ENCODE measurements at places on chromosomes 1 and 21. TPM values are rescaled to one million over a fixed set of nuclear protein-coding genes. Genes with fewer than 3 reads are reported as not detected.

DNA sequence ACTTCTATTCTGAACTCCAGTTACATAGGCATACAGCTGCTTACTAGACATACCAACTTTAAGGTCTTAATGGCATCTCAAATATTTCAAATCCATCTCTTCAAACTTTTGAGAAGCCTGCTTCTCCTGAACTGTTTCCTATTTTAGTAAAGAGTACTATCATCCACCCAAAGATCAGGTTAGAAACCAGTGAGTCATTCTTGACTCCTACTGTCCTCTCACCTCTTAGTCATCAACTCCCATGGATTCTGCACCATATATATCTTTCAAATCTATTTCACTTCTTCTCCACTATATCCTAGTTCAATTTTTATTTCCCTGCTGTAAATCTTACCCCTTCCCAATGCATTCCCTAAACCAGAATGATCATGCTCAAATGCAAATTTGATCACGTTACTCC, 18.1 kb upstream of the BEND5 start:
- no peaks in the 10 kb centered on the region for H3K36me3 ChIP-seq
- no peak overlapping the region for H3K27ac ChIP-seq
- H3K4me3 ChIP-seq, result no peak overlapping the region
- H3K27me3 ChIP-seq, result no peaks in the 10 kb centered on the region

- no peak for DNase-seq
- no peak overlapping the region for H3K27ac ChIP-seq
- H3K4me1 ChIP-seq, result no peaks in the 10 kb centered on the region
- H3K4me3 ChIP-seq, result no peak overlapping the region
- H3K36me3 ChIP-seq, result no peaks in the 10 kb centered on the region
- no peaks in the 10 kb centered on the region for H3K27me3 ChIP-seq
These were observed 41.9 kb downstream of the CHML start for GRCh38 chr1:241598249-241598648.

- no peaks in the 10 kb centered on the region for H3K36me3 ChIP-seq
- no peak overlapping the region for H3K27ac ChIP-seq
- H3K27me3 ChIP-seq, result no peaks in the 10 kb centered on the region
- no peaks in the 10 kb centered on the region for H3K4me1 ChIP-seq
These were observed 1.3 kb upstream of the IL19 start for GRCh38 chr1:206769304-206769731.

- H3K27me3 ChIP-seq, result peaks cover 10% of the 10 kb centered on the region
- H3K4me1 ChIP-seq, result peaks cover 10% of the 10 kb centered on the region
- no peak for DNase-seq
- H3K36me3 ChIP-seq, result no peaks in the 10 kb centered on the region
- H3K27ac ChIP-seq, result no peak overlapping the region
- no peak overlapping the region for H3K4me3 ChIP-seq
These were observed 4.4 kb downstream of the HPCA start for GRCh38 chr1:32890516-32891240.

- H3K27me3 ChIP-seq, result no peaks in the 10 kb centered on the region
- DNase-seq, result no peak
- H3K4me1 ChIP-seq, result no peaks in the 10 kb centered on the region
- no peak overlapping the region for H3K4me3 ChIP-seq
These were observed 4.6 kb downstream of the CHD1L start for GRCh38 chr1:147246910-147247655.

DNA sequence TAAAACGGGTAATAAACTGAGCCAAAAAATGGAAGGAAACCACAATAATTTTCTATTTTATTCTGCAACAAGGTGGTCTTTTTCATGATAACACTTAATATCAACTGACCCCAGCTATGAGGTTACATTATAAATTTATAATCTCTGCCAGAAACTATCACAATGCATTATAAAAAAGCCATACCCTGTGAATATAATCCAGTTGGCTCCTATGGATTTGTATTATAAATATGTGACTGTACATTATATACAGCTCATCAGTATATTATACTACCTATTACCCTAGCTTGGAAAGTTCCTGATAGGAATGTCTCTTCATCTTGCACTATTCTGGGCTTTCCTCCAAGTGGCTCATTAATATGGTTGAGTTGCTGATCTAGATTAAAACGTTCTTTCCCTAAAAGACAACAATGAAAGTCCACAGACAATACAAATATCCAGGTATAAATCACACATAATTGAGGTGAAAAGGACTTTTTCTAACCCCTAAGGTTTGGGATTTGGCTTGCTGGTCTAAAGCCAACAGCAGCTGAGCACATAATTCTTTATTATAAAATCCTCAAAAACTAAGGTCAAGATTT, 487.7 kb downstream of the TTLL7 start:
- no peak overlapping the region for H3K4me3 ChIP-seq
- H3K27ac ChIP-seq, result no peak overlapping the region
- H3K27me3 ChIP-seq, result no peaks in the 10 kb centered on the region
- no peaks in the 10 kb centered on the region for H3K4me1 ChIP-seq
- DNase-seq, result no peak
- H3K36me3 ChIP-seq, result no peaks in the 10 kb centered on the region

- no peak for DNase-seq
- no peaks in the 10 kb centered on the region for H3K4me1 ChIP-seq
- H3K27ac ChIP-seq, result no peak overlapping the region
These were observed 24.6 kb downstream of the RPS6KA1 start for GRCh38 chr1:26553942-26554682.

- no peak for DNase-seq
- no peaks in the 10 kb centered on the region for H3K36me3 ChIP-seq
These were observed 182.5 kb upstream of the JUN start for GRCh38 chr1:58966103-58966916.

DNA sequence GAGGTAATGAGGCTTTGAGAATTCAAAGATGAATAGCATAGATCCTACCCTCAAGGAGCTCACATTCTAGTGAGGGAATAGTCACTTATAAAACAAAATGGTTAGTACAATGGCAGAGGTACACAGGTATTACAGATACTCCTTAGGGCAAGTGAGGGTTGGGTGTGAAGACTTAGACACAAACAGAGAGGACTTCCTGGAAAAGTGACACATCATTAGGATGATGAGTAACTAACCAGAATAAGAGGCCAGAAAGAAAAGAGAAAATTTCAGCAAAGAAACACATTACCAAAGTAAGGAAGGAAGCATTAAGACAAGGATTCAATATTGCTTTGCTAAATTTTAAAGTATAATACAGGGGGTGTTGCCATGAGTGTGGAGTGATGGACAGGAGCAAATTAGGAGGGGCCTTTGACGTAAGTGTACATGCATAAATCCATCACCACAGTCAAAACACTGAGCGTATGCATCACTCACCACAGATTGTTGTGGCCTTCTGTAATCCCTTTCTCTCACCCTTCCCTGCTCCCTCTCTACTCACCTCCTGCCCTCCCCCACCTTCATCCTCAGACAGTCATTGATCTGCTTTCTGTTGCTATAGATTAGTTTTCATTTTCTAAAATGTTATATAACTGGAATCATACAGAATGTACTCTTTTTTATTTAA, 7.9 kb downstream of the CD53 start:
- H3K36me3 ChIP-seq, result no peaks in the 10 kb centered on the region
- no peaks in the 10 kb centered on the region for H3K27me3 ChIP-seq
- H3K27ac ChIP-seq, result no peak overlapping the region
- H3K4me1 ChIP-seq, result no peaks in the 10 kb centered on the region
- no peak overlapping the region for H3K4me3 ChIP-seq

- peak overlapping the region; percentile 44 for H3K27ac ChIP-seq
- H3K36me3 ChIP-seq, result no peaks in the 10 kb centered on the region
- no peaks in the 10 kb centered on the region for H3K4me1 ChIP-seq
- no peak overlapping the region for H3K4me3 ChIP-seq
- H3K27me3 ChIP-seq, result no peaks in the 10 kb centered on the region
These were observed 201.1 kb downstream of the MATN1 start for GRCh38 chr1:30522031-30523004.

GRCh38 chr1:182191381-182192115, 130.0 kb upstream of the ZNF648 start:
- H3K27me3 ChIP-seq, result no peaks in the 10 kb centered on the region
- H3K4me1 ChIP-seq, result no peaks in the 10 kb centered on the region
- no peak overlapping the region for H3K27ac ChIP-seq
- H3K36me3 ChIP-seq, result no peaks in the 10 kb centered on the region
- H3K4me3 ChIP-seq, result no peak overlapping the region

Gene EPHA10
- total RNA-seq, result 0.41 TPM

Gene NBPF26
- 19.5 TPM for total RNA-seq

Gene B3GALT2
- total RNA-seq, result 4.1 TPM

Gene SYDE2
- total RNA-seq, result 15.8 TPM

Gene DEPDC1
- total RNA-seq, result 5.6 TPM

Gene SLC1A7
- total RNA-seq, result not detected

Gene CYP4X1
- total RNA-seq, result 0.59 TPM

Gene PARP1
- 17.1 TPM for total RNA-seq

Gene C1orf56
- 0.59 TPM for total RNA-seq

Data from uterus (tissue), 4 donors.